ENCODE measurements at places on chromosomes 13 and 19.
A peak's percentile ranks its signal among the peaks of the same experiment; 100 is the strongest.

GRCh38 chr13:105920370-105920769 lies 615.1 kb downstream of the EFNB2 start:
- no peak for DNase-seq

DNA sequence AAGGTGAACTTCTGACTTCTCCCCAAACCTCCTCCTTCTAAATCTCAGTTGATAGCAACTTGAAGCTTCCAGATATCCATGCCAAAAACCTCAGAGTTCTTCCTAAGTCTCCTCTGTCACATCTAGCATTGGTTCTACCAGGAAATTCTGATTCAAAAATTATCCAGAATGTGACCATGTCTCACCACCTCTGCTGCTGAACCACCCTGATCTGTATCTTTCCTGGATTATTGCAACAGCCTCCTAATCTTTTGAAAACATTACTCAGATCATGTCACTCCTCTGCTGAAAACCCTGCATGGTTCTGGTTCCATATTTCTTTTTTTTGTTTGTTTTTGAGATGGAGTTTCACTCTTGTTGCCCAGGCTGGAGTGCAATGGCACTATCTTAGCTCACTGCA lies 78.7 kb upstream of the TNFSF11 start:
- no peak for DNase-seq

GRCh38 chr13:43767341-43767931 lies 19.3 kb downstream of the ENOX1 start:
- DNase-seq: no peak

DNA sequence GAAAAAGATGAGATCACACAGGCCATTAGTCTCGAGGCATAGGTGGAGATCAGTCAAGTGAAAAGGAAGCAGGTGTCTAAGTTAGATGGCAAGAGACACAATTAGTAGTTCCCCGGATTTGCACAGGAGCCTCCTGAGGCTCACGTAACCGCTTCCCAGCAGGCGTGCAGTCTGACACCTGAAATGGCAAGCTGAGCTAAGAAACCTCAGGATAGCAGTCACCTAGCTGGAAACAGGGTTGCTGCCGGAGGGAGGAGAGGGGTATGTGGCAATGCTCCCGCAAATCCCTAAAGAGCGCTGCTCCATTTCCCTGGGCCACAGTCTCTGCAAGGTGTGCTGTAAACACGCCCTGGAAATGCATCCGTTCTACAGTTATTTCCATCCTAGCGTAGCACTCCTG lies 1151.0 kb downstream of the DIAPH3 start:
- no peak for DNase-seq

DNA sequence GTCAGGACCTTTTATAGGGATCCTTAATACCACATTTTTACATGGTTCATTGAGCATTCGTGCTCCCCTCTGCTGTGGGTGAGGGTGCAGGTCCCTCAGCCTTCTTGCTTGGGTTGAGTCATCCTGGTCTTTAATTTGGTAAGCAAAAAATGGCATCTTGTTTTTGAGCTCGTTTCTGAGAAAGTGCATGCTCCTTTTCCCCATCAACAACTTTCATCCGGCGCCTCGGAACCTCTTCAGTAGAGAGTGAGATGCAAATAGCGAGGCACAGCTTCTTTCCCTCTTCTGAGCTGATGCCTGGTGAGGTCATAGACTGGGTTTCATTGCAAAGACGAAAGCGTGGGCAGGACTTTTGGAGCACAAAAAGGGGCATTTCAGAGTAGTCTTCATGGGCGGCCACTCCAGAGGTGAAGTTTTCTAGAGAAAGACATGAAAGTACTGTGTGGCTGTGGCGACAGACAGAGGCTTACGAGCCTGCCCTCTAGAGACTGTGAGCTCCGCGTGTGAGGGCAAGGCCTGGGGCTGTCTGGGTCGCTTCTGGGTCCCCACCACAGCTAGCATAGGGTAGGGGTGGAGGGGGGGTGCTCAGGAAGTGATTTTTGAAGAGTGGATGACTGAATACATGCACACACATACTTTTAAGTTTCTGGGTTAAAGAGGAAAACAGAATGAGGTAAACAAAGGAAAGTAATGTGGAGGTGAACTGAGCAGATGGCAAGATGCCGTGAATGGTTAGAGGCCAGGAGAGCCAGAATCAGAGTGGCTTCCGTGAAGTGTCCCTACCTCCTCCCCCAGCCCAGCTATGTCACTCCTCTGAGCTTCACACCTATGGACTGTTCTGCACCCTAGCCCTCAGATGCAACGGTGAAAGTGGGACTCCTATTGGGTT lies 44.3 kb downstream of the BBC3 start:
- DNase-seq: no peak

GRCh38 chr13:112887151-112887550 lies 81.9 kb upstream of the MCF2L start:
- DNase-seq: no peak

DNA sequence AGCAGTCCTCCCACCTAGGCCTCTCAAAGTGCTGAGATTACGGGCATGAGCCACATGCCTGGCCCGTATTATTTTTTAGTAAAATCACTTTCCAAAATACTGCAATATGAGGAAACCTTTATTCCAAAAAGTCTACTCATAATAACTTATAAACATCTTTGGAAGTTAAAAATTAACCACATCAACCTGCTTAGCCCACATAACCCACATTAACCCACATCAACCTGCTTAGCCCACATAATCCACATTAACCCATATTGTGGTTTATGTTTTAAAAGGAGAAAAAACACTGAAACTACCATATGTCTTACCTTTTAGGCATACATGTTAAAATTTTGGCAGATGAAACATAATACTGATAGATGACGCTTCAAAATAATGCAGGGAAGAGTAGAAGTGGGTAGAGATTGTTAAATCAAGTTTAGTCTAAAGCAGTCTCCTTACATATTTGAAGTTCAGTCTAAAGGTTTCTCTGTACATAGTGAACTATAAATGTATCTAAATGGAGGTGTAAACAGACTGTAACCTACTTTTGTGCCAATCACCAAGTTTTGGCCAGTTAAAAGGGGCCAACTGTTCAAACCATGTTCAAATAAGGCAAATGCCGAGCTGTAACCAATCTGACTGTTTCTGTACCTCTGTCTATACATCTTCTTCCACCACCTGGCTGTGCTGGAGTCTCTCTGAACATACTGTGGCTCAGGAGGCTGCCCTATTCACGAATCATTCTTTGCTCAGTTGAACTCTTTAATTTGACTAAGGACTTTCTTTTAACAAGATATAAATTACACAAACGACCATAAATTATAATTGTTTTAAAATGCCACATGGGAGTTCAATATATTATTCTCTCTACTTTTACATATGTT lies 14.5 kb downstream of the KPNA3 start:
- DNase-seq: no peak

DNA sequence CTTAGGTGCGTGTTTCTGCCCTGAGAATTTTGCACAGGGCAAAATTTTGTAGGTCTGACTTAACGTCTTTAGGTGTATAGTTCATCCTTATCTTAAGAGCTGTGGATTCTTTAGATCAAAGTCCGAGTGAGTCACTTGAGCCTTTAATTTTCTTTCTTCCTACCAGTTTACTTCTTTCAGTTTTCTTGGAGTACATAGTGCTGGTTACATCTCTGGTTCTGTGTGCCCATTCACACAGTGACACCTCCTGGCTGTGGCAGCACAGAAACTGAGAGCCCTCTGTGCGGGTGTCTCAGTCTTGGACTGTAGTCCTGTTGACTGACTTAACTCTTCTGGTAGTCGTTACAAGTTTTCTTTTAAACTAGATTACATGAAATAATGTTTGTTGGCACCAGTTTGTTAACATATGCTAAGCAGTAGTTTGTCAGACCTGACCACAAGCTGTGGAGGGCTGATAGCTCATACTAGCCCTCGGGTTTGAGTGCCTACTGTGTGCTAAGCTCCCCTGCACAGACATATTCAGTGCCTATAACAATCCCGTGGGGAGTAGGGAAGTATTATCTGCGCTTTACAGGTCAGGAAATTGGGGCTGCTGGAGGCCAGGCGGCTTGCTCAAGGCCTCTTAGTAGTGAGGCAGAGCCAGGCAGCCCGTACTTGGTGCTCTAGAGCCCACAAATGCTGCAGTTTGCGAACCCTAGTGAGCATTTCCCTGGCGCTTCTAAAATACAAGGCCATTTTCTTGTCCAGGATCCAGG lies 1.6 kb downstream of the GATAD2A start:
- DNase-seq: no peak

DNA sequence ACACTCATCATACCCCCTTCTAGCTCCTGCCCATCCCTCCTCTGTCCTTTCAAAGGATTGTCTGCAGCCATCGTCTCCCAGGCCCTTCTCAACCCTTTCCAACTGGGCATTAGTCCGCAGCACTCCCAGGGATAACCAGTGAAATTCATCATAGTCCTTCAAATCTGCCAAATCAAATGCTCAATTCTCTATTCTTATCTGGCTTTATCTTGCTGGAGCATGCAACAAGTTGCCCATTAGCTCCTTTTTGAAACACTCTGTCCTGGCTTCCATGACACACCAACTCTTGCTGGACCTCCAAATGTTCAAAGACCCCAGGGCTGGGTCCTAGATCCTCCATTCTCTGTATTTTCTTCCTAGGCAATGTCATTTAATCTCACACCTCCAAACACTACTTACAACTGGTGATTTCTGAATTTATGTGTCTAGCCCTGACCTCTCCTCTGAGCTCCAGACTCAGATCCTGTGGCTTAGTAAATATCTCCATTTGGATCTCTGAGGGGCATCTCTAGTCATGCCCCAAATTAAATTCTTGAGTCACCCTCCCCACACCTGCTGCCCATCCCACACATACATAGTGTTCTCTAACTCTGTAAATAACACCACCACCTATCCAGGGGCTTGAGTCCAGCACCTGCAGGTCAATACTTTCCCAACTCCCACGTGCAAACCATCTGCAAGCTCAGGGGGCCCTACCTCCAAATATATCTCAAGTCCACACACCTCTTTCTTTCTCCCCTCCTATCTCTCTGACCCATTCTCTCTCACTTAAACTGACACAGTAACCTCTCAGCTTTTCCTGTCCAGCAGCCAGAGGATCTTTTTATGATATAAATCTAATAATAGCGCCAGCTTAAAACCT lies 9.1 kb upstream of the ANKRD10 start:
- no peak for DNase-seq

- DNase-seq: no peak
Observed at GRCh38 chr13:40221460-40222201, 444.8 kb downstream of the FOXO1 start.

GRCh38 chr19:45917421-45918091 lies 3.0 kb upstream of the NANOS2 start:
- DNase-seq: no peak

DNA sequence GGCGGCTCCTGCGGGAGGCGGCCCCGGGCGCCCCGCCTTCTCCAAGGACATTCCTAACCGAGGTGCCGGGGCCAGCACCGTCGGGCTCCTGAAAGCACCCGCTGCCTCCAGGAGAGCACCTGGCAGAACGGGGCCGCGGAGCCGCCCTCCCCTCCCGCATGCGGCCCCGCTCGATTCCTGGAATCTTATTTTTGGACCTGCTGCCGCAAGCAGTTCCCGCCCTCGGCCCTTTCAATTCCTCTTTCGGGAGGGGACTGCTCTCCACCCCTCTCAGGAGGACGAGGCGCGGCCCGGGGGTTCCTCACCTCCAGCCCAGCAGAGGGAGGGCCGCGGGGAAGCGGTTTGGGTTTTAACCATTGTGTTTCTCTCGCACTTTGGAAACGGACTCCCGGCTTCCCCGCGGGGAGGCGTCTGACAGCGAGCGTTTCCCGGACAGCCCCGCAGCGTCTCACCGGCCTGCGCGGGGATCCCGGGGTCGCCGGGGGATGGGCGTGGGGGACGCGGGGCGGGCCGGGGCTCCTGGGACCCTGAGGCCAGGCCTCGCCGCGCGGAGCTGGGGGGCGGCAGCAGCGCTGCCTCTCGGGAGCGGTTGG lies 849 bp downstream of the GAS6 start:
- DNase-seq: no peak

DNA sequence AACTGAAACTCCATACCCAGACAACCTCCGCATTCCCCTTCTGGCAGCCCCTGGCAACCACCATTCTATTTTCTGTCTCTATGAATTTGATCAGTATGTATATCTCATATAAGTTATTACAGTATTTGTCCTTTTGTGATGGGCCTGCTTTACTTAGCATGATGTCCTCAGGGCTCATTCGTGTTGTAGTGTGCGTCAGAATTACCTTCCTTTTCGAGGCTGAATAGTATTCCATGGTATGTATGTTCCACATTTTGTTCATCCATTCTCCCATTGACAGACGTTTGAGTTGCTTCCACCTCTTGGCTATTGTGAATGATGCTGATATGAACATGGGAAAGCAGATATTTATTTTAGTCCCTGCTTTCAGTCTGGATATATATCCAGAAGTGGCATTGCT lies 5.0 kb downstream of the PLEKHF1 start:
- no peak for DNase-seq

DNA sequence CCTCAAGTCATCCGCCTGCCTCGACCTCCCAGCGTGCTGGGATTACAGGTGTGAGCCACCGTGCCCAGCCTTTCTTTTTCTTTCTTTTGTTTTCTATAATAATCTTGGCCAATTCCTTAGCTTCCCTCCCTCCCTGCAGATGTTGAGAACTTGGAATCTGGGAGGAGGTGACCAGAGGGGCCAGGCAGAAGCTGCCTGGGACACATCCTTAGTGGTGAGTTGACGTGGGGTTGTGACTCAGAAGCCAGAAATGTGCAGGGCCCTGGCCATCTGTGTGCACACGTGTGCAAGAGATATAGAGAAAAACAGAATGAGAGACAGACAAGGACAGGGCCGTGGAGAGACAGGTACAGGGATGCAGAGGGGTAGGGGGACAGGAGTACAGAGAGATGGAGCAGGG lies 154.3 kb downstream of the SIPA1L3 start:
- peak; percentile 97 for DNase-seq

DNA sequence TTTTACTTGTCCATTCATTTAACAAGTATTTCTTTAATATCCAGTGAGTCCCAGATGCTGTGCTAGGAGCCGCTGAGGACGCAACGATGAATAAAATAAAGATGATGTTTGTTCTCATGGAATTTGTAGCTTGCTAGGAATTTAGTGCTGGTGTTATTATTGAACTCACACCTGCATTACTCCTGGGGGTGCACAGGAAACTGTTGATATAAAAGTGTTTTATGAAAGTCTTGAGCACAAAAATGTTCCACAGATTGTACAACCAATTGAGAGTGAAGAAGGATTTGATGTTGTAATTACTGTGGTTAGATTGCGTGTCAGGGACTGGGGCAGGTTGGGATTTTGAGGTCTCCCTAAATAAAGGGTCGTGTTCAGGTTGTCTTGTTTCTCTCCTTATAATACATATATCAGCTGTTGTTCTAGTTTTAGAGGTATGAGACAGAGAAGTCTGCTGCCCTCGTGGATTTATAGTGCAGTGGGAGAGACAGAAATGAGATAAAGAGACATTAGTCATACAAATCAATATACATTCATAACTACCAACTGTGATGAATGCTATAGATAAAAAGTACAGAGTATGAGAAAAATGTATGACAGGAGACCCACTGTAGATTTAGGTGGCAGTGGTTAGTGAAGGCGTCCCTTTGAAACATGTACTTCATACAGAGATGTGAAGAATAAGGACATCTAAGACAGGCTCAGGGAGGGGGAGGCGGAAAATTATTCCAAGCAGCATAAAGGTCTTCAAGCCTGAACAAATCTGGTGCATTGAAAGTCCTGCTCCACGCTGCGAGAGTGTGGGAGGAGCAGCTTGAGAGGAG lies 11.3 kb downstream of the CACNG6 start:
- no peak for DNase-seq

GRCh38 chr19:44635581-44636438 lies 7.9 kb upstream of the PVR start:
- peak; percentile 20 for DNase-seq

GRCh38 chr13:56906909-56907308 lies 233.8 kb upstream of the PRR20A start:
- DNase-seq: no peak

GRCh38 chr19:39277598-39277997 lies 9.4 kb downstream of the IFNL2 start:
- no peak for DNase-seq

GRCh38 chr19:29215322-29215845 lies 2.4 kb upstream of the UQCRFS1 start:
- no peak for DNase-seq

All from H54 (cell line).